RPMI7951 (cell line): ENCODE measurements at places on chromosomes 7 and 10. TPM values are rescaled to one million over a fixed set of nuclear protein-coding genes. Genes with fewer than 3 reads are reported as not detected.

DNA sequence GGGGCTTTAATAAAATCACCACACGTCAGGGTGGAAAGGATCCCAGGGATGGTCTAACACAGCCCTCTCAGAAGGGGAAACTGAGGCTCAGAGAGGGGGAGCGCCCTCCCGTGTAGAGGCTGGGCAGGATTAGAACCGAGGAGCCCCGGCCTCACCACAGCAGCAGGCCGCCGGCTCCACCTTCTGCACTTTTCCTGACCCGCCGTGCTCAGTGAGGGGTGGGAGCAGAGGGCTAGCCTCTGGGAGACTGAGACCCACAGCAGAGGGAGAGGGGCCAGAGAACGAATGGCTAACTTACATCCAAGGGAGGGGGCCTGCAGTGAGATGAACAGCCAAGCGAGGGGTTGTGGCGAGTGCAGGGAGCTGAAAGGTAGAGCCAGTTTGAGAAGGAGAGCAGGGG, 79.5 kb downstream of the COL13A1 start:
- DNase-seq, result no peak

Gene SMNDC1
- total RNA-seq, result 6.3 and 7.6 TPM in 2 replicates

Gene CCDC172
- total RNA-seq, result not detected in 2 replicates

DNA sequence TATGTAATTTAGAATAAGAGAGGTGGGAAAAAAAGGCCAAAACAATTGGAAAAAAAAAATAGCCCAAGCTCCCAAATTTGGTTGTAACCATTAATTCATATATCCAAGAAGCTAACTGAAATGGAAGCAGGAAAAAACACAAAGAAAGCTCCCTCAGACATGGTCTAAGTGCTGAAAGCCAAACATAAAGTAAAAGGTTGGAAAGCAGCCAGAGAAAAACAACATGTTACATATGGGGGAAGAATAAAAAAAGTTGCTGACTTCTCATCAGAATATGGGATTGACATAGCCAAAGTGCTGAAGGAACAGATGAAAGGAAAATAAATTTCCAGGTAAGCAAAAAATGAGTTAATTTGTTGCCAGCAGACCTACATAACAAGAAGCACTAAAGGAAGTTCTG, 40.3 kb downstream of the PDZD8 start:
- DNase-seq, result no peak

DNA sequence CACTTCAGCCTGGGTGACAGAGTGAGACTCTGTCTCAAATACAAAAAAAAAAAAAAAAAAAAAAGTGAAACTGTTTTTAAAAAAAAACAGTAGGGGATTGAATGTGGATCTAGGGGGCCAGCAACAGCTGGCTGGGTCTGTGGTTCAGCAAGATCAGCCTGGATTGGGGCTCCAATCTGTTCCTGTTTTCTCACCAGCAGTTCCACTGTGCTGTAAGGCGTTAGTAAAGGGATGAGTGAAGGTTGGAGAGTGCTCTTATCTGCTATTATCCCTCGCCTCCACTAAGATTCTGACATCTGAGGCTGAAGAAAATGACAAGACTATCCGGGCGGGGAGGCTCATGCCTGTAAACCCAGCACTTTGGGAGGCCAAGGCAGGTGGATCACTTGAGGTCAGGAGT, 41.6 kb upstream of the GTF2IRD1 start:
- DNase-seq, result no peak

GRCh38 chr7:76302347-76303201, at the start of gene HSPB1:
TSS of gene HSPB1 (plus strand) at chr7:76302673. CDS start at chr7:76302713, 40 bp downstream.
- peak; percentile 96 for DNase-seq

Gene ZNF485
- 4.1 and 5.2 TPM in 2 replicates for total RNA-seq

Gene CTAGE8
- 0.39 TPM in 1 of 2 replicates, not detected in the other for total RNA-seq

Gene WNT8B
- not detected in 2 replicates for total RNA-seq

DNA sequence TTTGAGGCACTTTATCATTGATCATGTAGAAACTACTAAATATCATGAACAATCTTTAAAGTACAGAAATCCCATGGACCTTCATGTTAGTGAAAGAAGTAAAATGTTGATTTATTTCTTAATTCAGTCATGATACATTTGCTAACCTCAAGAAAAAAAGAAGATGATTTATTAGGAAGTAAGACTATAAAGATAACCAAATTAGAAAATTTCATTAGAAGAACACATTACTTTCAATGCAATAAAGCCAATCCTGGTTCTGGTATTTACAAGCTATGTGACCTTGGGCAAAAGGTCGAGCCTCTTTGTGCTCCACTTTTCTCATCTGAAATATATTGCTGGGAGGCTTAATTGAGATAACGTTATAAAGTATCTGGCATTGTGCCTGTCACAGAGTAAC, 365.0 kb downstream of the KIF20B start:
- DNase-seq, result no peak

Gene ACTL6B
- not detected in 2 replicates for total RNA-seq

- no peak for DNase-seq
Measured at GRCh38 chr10:33556620-33557019, 222.2 kb upstream of the NRP1 start.

Gene CNNM1
- total RNA-seq, result 1.4 and 2.2 TPM in 2 replicates

DNA sequence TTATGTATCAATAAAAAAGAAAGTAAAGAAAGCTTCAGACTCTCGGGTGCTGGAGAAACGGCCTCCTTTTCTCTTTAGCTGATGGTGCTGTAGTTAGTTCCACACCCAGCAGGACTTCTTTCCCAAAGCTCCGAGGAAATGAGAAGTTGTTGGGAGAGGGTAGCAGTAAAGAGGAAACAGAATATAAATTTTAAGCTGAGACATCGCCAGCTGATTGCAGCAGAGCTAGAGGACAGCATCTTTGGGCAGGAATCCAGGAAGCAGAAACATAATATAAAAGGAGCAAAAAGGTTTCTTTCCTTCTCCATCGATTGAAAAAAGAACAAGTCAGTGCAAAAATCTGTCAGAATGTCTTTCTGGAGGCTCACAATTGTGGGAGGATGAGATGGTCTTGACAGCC, 616.9 kb upstream of the FOXK1 start:
- DNase-seq, result no peak

- DNase-seq, result no peak
Measured at GRCh38 chr10:118581340-118581739, 14.1 kb downstream of the PRLHR start.

DNA sequence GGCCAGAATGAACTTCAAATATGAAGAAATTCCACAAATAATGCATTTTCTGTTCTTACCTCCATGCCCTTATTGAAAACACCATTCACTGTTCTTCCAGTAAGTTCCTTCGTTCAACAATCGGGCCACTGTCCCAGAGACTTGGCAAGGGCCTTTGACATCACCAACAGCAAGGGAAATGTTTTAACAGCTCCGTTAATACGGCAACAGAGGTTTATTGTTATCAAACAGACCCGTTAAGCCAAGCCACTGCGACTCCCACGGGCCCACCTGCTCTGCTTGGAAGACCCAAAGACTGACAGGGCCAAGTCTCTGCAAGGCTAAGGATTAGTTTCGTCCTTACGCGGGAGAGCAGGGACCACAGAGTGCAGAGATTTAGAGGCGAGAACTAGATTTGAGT, 43.4 kb upstream of the LYZL1 start:
- DNase-seq, result peak; percentile 60

Gene CPVL
- 3.8 and 5.8 TPM in 2 replicates for total RNA-seq

- DNase-seq, result no peak
Measured at GRCh38 chr10:99610221-99610620, 10.0 kb downstream of the SLC25A28 start.

GRCh38 chr10:49595713-49596492, 14.2 kb upstream of the SLC18A3 start:
- peak; percentile 15 for DNase-seq

DNA sequence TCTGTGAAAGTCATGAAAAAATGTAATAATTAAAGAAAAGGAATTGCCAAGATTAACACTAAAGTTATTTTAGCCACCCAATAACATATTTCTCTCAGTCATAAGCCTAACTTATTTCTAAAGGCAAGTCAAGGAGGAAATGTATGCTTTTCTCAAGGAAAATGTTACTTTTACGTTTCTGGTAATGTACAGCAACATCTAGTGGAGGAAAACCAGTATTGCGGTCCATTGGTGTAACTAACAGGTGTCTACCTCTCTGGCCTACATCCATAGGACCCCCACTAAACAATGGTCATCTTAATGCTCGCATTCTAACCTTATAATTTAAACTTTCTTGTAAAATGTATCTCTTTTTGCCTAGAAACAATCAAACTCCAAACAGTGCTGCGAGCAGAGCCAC, 437.5 kb downstream of the KIF20B start:
- no peak for DNase-seq

DNA sequence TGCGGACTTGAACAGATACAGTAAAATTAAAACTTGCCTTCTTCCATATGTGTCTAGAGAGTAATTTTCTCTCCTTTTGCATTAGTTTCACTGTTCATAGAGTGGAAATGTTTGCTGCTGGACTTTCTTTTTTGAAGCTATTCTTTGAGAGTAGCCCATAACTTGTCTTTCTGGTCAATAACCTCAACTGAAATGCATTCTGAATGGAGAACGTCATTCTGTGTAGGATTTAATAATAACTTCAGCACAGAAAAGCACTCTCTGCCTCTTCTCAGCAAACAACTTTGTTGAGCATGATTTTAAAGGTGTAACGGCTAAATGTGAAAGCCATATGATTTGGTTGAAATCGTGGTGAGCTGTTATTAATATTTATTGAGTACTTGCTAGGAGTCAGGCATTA, 111.8 kb downstream of the CUX1 start:
- DNase-seq, result no peak

DNA sequence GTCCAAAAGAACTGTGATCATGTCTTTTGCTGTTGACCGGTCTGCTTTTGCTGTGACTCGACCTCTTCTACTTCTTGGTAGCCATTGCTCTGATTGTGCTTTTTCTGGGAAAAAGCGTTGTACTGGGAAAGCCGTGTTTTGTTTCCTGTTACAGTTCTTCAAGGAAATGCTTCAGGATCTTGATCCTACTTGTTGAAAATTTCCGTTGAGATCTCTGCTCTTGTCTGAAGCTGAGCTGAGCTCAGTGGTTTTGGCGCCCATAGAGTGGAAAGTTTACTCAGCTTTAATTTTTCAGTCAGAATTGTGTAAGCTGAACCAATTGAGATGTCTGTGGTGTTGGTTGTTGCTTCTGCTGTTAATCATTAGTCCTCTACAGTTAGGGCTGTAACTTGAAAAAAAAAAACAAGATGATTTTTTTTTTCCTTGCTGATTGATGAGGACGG, 302.2 kb downstream of the CCDC3 start:
- no peak for DNase-seq

GRCh38 chr7:19491821-19492452, 216.9 kb downstream of the POLR1F start:
- DNase-seq, result peak; percentile 41

GRCh38 chr10:48799341-48800006, 114.8 kb downstream of the WDFY4 start:
- no peak for DNase-seq

Gene ADRB1
- not detected in 2 replicates for total RNA-seq

- DNase-seq, result no peak
Measured at GRCh38 chr10:118969014-118969413, 60.5 kb upstream of the NANOS1 start.

DNA sequence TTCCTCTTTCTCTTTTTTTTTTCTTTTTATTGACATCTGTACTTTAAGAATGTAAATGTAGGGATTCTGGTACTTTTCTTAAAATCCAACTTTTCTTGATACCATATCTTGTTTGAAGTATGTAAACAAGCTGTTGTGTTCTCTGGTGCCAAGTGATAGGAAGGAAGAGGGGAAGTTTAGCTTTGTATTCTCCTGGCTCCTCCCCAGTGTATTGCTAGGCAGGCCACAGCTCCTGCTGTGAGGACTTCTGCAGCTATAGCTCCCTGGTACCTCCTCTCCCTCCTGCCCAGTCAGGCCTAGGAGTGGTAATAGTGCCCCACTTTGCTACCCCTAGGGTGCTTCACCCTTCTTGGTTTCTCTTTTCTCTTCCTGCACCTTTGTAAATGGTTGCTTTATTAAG, 45.3 kb upstream of the SP8 start:
- no peak for DNase-seq
